Head of caudate nucleus (tissue), 42 donors: ENCODE measurements at places on chromosomes 6 and 20.

GRCh38 chr6:158852312-158853071 is 33.3 kb upstream of the EZR start:
- DNase-seq: no peak

GRCh38 chr6:116497113-116497676 is 14.2 kb upstream of the CALHM5 start:
- no peak for DNase-seq

DNA sequence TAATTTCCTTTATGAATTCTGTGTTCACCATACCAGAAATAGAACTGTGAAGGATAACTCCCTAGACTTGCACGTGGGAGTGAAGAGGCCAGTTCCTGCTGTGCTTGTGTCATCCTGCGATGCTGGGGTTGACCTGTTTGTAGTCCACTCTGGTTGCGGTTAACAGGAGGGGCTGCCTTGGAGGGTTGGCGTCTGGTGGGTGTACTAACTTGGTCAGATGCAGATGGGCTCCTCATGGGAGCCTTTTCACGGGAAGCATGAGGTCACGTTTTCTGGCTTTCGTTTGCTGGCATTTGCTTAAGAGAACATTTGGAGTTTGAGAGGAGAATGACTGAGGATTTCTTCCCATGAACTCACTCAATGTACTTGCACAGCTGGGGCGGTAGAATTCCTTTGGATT is 41.2 kb downstream of the IGF2R start:
- no peak for DNase-seq

- no peak for DNase-seq
Observed at GRCh38 chr6:44254191-44255104, 2.9 kb downstream of the SLC35B2 start.

DNA sequence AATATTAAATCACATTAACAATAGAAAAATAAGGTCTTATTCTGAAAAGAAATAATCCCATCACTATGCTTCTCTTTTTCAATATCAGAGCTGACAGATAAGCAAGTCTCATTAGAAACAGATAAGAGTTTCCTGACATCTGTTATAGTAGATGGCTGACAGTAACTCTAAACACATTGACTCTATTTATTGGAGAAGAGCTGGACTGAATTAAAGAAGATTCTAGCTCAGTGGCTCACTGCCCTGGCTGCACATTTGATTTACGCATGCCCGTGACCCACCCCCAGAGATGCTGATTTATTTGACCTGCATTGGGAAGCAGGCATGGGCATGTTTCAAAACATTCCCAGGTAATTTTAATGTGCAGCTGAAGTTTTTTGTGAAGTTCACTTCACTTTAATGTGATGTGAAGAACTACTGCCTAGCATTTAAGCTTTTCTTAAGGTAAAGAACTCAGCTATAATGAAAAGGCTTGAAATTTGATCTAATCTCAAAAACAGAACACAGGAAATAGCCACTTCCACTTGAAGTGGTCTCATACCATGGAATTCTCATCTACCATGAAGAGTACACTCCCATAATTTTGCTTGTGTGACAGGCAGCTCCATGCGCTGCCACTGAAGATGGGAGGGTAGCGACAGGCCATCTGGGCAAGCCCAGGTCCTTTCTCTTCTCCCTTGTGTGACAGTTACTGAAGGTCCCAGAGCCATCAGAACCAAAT is 162.3 kb downstream of the TPBG start:
- no peak for DNase-seq

DNA sequence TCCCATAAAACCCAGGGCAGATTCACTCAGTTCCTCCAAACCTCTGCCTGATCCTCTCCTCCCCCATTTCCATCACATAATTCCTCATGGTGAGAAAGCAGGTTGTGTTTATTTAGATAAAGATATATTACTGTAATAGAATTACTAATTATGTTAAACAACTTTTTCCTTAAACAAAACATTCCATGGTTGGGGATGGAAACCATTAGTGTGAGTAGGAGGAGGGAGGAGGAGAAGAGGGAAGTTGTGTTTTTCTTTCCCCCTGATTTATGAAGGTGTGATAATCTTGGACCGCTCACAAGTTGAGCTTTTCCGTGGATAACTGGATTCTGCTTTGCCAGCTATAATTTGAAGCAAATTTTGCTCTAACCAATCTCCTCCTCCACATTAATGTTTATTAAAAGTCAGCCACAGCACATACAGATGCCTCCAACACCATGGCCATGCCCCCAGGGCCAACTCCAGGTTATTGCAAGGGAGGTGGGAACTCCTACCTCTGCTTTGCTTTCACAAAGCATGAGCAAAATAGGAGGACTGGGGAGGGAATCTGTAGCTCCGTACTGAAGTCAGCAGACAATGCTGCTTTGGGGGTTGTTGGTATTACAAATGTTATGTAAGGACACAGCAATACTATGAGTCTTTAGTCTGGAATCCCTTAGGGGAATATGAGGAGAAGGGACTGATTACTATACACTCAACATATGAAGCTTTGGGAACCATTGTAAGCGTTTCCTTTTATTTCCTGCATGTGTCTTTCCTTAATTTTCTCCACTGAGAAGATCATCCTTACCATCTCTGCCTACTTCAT is 542.0 kb downstream of the DHX35 start:
- no peak for DNase-seq

- DNase-seq: no peak
Observed at GRCh38 chr20:44080064-44080463, 106.9 kb downstream of the JPH2 start.

DNA sequence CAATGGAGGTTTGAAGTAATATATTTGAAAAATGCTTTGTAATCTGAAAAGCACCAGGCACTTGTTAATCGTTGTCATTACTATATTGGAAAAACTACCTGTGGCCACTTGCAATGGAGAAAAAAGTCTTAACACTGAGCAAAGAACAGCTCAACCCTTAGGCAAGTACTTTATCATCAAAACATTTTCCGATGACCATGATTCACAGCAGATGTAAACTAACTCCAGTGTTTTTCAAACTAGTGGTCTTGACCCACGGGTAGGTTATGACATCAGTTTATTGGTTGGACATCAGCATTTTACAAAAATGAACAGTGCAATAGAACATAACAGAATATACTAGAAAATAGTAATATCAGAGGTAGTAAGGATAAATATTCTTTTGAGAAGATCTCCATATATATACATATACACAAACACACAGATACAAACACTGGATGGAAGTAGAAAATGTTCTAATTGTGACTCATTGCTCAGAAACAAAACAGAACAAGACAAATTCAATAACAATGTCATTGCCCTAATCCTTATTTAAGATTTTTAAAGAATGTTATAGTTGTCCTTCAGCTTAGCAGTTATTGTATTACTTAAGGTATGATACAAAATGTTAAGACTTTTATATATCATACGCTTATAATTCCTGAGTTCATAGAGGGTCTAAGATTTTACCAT is 123.0 kb downstream of the PLCB1 start:
- DNase-seq: no peak

GRCh38 chr6:53813801-53814200 is 19.0 kb downstream of the LRRC1 start:
- DNase-seq: no peak

DNA sequence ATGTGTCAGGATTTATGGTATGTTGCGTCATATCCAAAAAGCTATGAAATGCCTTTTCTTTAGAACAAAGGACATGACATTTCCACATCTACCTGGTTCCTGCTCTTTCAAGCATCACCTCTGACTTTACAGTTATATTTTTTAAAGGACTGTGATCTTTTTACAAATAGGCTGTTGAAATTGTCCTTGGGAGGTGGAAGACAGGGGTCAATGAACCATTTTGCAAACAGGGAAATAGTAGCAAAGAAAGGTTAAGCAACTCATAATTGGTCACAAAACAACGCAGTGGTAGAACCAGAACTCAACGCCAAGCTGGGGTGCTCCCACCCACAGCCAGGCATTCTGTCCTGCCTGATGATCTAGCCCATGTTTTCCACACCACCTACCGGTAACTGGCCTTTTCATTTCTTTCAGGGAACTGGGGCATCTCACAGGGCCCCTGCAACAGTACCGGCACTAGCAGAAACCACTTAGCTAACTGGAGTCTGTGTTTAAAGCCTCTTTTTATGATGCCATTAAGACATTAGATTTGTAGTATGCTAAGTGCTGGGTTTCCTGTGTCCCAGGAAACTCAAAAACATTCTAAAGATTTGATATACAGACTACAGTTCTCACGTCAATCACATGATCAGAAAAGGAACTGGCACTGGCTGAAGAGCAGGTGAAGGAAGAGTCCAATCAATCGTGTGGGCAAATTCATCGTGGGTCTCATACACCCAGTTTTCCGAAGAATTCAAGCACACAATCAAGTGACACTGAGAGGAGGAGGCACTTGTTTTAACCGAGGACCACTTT is 13.9 kb downstream of the ZNF217 start:
- DNase-seq: no peak

GRCh38 chr6:119285908-119286625 is 63.5 kb downstream of the MAN1A1 start:
- DNase-seq: no peak

DNA sequence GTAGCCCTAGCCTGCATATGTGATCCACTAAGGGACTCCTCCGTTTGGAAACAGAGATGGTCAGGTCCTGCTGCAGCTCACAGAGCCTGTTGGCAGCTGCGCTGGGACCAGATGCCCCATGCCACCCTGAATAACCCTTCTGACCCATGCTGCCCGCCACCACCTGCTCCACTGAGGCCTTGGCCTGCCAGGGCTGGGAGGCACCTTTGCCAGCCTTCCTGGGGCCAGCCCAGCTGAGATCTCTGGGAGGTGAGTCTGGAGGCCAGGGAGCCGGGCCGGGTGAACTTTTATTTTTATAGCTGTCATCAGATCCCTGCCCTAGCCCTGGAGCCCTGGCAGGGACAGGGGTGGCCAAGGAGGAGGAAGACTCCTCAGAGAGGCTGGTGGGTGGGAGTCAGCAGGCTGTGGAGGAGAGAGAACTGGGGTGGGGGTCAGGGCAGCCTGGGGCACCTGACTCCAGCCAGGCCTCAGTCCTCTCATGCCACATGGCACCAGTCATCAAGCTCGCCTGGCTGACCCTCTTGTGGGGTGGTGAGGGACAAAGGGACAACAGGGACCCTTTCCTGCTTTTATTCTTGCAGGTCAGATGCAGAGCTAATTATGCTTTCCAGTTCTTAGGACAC is 10.0 kb downstream of the CEBPB start:
- DNase-seq: no peak

DNA sequence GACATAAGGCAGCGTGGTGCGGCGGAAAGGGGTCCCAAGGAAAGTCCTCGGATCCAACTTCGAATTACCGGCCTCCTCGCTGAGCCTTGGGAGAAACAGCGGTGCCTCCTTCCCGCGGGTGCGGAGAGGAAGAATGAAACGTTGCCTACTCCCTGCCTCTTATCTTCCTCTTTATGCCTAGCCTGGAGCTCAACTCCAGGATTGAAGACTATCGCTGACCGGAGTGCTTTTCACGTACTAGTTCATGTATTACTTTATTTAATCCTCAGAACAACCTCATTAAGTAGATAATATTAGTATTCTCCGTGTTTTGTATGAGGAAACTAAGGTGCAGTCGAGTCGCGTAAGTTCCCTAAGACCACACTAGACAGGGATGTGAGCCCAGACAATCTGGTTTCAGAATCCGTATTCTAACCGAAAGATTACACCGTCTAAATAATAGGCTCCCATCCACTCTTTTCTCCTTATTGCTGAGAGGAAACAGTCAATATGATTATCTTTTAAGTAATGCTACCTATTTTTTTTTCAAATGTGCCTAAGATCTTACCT is 793 bp upstream of the PDSS2 start:
- DNase-seq: no peak

DNA sequence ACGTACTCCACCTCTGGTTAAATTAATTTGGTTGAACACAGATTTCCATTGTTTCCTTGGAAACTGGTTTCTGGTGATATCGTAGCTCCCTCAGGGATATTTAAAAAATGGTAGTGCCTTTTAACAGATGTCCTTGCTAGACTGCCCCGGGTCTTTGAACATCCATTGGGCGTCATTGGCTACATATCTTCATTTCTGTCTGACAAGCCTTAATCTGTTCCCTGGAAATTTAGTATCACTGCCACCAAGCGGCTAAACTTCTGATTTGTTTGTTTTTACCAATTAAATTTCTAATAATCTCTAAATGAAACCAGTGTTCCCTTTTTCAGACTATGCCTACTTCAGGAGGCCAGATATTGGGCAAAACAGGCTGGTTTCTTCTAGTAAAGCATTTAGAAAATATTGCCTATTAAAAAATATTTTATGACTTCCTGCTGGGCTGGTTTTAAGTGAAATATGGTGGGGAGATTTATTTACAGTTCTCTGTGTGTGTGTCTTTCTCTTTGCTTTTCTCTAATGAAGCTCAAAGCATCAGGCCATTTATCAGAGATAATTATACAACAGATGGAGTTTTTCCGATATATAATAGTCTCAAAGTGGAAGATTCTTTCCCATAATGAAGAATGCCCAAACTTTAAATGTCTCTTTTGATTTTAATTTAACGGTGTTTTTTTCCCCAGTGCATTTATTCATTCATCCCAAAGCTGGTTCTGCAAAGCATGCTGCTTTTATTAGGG is 249.5 kb downstream of the ZFAND3 start:
- DNase-seq: peak; percentile 13

DNA sequence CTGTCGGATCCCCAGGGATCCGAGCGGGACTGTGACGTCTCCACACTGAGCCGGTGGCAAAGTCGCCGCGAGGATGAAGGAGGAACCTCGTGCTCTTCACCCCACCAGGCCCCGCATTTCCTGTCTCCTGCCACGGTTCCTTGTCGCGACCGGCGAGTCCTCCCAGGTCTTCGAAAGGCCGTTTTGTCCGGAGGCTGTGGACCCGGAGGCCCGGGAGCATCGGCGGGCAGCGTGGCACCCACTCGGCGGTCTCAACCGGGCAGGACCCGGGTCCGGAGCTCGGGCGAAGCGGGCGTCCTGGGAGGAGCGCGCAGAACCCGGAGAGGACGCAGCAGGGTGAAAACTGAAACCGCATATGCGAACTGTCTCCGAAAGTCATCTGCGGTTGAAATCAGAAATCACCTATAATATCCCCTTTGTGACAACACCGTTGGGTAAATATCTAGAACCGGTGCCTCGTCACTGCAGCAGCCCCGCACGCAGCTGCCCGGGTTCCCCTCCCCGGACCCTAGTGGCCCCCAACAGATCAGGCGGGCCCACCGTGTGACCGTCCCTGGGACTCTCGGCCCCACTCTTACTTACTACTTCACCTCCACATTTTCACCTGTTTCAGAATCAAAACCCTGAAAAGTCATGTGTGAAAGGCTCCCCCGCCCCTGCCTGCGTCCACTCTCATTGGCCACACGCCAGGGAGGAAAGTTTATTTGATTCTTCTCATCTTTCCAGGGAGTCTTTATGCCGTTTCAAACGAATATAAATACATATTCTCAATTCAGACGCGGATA is 3.1 kb upstream of the ULBP2 start:
- DNase-seq: no peak

- no peak for DNase-seq
Observed at GRCh38 chr6:16907991-16908390, 146.7 kb upstream of the ATXN1 start.

GRCh38 chr6:160005211-160005610 is 36.3 kb downstream of the IGF2R start:
- no peak for DNase-seq

- no peak for DNase-seq
Observed at GRCh38 chr6:72832271-72832670, 210.4 kb downstream of the KCNQ5 start.
